ENCODE measurements at places on chromosomes 7 and 10.
A peak's percentile ranks its signal among the peaks of the same experiment; 100 is the strongest.

GRCh38 chr7:99624484-99624883 is 7.7 kb downstream of the ZSCAN25 start:
- DNase-seq: no peak

DNA sequence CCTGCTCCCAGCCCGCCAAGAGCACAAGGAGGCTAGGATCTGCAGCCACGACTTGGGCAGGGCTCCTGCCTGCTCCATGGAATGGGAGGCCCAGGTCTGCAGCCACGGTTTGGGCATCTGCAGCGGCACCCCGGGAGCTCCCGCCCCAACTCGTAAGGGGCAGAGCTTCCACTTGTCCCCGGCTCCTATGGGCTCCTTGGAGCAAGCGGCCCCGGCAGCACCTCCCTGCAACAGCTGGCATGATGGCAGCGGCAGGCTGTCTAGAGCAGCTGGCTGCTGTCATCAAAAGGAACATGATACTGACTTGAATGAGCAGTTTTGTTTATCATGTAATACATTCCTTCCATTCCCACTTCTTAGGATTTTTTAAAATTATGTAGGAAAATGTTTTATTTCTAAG is 684.0 kb upstream of the FOXK1 start:
- DNase-seq: no peak

DNA sequence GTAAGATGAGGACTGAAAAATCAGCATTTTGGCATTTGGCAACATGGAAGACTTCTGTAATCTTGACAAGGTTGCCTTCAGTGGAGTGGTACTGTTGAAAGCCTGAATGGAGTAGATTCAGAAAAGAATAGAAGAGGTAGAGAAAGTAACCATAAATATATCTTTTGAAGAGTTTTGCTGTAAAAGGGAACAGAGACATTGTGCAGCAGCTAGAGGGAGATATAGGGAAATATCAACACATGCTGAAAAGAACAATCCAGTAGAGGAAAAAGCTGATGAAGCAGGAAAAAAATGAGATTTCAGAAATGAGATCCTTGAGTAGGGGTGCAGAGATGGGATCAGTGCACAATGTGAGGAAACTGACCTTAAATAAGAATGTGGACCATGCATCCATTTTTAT is 60.0 kb downstream of the RAPGEF5 start:
- no peak for DNase-seq

DNA sequence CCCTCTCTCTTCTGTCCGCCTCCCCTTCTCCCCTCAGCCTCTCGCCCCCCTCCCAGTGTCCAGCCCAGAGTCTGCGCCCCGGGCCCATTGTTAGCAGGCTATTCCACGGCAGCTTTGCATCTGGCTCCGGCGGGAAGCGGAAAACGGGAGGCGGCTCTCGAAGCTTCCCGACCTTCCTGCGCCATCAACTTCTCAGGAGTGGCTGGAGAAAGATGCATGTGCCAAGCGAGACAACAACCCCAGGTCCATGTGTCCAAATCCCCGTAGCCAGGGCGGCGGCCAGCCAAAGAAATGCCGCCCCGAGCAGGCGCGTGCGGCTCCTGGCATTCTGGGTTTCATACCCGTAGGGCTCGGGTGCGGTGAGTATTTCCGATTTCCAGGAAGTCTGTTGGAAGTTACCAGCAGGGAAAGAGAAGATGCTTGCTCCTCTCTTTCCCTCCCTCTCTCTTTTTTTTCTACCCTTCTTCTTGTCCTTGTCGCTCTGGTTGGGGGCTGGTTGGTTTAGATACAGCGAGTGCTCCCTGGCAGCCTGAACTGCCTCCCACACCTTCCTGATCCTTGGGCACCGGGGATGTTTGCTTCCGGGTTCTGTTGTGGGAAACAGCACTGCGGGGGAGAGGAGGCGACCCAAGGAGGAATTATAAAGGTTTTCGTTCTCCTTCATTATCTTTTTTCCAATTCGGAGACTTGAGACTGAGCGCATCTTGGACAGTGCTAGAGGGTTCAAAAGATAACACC is 1.2 kb upstream of the HOXA2 start:
- no peak for DNase-seq

DNA sequence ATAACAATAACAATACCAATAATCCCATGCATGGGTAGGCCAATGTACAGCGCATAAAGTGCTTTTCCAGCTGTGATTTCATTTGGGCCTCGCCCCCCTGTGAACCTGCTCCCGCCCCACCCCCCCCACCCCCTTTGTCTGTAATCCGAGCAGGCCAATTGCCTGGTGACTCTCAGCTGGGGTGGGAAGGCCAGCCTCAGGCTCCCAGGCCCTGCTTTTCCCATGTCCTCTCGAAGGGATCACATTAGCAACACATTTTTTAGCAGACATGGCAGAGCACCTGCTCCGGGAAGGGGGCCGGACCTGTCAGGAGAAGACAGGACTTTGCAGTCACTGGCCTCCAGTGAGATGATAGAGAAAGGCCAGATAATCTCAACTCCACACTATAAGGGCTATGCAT is 439.3 kb downstream of the RPS24 start:
- no peak for DNase-seq

GRCh38 chr7:113936982-113937381 is 18.2 kb upstream of the PPP1R3A start:
- DNase-seq: no peak

- no peak for DNase-seq
Measured at GRCh38 chr7:120951309-120951699, 727 bp downstream of the ING3 start.

GRCh38 chr7:71705901-71706596 is 574.1 kb downstream of the GALNT17 start:
- DNase-seq: no peak

- no peak for DNase-seq
Measured at GRCh38 chr10:60042262-60042661, 135.9 kb upstream of the CCDC6 start.

GRCh38 chr7:38656968-38657367 is 25.8 kb upstream of the AMPH start:
- no peak for DNase-seq

- DNase-seq: no peak
Measured at GRCh38 chr10:3828404-3829155, 43.6 kb upstream of the KLF6 start.

DNA sequence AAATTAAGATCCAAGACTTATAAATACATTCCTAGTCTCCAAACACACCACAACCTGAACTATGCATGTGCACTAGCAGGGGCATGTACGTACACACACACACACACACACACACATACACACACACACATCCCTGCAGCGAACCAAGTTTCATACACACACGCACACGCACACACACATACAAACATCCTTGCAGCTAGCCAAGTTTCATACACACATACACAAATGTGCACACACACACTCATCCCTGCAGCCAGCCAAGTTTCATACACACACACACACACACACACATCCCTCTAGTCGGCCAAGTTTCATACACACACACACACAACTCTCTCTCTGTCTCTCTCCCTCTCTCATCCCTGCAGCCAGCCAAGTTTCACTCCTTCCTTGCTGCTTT is 82.7 kb upstream of the WIPF3 start:
- DNase-seq: peak; percentile 26

- no peak for DNase-seq
Measured at GRCh38 chr10:79442171-79443040, 3.0 kb downstream of the ZCCHC24 start.

DNA sequence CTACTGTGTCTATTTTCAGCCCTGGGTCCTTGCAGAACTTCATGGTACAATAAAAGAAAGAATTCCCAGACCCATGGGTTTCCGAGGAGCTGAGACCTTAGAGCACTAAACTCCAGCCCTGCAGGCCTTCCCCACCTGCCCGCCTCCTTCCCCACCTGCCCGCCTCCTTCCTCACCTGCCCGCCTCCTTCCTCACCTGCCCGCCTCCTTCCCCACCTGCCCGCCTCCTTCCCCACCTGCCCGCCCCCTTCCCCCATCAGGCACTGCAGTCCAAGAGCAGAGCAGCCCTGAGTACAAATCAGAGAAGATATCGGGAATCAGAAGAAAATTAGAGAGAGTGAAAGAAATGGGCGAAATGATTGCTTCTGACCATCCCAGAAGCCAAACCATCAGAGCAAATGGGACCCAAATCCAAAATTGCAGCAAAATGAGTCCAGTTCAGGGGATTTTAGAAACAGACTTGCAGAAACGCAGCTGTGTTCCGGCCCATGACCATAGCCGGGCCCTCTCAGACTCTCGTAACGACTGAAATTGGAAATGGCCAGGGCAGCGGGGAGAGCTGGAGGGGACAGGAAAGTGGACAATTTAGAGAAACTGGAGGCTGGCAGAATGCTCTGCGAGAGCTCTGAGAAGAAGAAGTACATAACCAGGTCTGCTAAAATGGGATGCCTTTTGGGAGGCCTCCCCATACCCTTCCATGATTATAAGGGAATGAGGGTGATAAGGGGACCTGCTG is 568.4 kb downstream of the TCERG1L start:
- no peak for DNase-seq

- DNase-seq: no peak
Measured at GRCh38 chr7:100855515-100855914, 3.0 kb downstream of the SLC12A9 start.

GRCh38 chr10:45471059-45471458 is 97.0 kb downstream of the ALOX5 start:
- no peak for DNase-seq

DNA sequence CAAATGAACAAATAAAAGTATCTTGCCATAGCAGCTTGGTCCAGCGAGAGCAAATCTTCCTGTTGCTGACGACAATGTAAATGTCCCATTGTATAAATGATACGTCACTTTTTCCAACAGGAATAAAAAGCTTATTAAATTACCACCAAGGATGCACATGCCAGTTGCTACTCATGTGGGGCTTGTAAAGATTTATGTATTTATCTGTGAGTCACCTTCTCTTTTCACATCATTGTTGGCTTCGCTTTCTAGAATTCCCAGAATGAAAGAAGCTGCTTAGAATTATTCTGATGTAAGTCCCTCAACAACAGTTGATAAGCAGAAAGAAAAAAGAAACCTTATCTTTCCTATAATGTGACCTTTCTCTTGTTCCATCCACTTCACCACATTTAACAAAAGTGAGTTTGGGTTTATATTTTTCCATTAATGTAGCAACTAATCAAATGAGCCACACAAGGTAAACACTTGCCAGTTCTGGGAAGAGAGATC is 22.4 kb downstream of the DNAJC12 start:
- DNase-seq: no peak

DNA sequence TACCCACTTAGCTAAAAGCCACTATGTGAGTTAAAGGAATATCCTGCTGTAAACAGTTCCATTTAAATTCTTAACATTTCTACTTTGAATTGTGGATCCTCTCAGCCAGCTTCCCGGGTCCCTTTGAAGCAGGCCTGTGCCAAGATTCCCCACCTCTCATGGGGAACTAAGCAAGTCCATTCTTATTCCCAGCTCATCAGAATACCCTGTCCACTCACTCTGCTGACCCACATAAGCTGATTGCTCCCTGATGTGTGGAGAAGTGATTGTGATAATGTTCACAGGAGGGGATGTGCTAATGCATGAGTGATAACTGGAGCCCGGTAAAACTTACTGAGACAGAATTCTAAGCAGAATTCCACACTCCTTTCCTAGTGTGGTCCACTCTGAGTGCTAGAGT is 709.7 kb downstream of the CNTNAP2 start:
- DNase-seq: no peak

GRCh38 chr10:44761076-44761475 is 150.1 kb upstream of the TMEM72 start:
- no peak for DNase-seq

GRCh38 chr7:1927937-1928644 is 258.0 kb downstream of the ELFN1 start:
- no peak for DNase-seq

- DNase-seq: no peak
Measured at GRCh38 chr7:19119372-19119771, 1.9 kb upstream of the TWIST1 start.

- DNase-seq: no peak
Measured at GRCh38 chr10:130387936-130388580, 251.9 kb downstream of the GLRX3 start.

GRCh38 chr10:74453169-74453568 is 302.1 kb downstream of the ADK start:
- DNase-seq: no peak

- DNase-seq: no peak
Measured at GRCh38 chr7:25122373-25122772, 2.7 kb downstream of the CYCS start.

DNA sequence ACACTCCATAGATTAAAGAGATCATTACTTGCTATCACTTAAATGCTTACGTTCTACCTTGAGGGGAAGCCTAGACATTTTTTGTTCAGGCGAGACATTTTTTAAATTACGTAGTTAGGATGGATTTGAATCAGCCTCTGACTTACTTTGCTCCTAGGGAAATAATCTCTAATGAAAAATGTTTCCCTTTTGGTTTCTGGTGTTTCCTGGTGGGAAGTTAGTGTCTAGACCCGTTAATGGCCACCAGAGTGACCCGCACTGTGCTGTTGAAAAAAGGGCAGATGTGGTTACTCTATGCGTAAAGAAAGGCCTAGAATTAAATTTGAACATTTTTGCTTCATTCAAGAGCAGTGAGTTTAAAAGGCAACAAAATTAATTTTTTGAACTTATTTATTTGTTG is 3.8 kb downstream of the ZNF365 start:
- DNase-seq: no peak

GRCh38 chr10:33441561-33441960 is 107.1 kb upstream of the NRP1 start:
- no peak for DNase-seq

- DNase-seq: no peak
Measured at GRCh38 chr7:102287111-102287980, 678 bp downstream of the SH2B2 start.

- no peak for DNase-seq
Measured at GRCh38 chr7:124813994-124814798, 48.6 kb upstream of the GPR37 start.

GRCh38 chr7:118731854-118732253 is 507.4 kb downstream of the ANKRD7 start:
- DNase-seq: no peak

DNA sequence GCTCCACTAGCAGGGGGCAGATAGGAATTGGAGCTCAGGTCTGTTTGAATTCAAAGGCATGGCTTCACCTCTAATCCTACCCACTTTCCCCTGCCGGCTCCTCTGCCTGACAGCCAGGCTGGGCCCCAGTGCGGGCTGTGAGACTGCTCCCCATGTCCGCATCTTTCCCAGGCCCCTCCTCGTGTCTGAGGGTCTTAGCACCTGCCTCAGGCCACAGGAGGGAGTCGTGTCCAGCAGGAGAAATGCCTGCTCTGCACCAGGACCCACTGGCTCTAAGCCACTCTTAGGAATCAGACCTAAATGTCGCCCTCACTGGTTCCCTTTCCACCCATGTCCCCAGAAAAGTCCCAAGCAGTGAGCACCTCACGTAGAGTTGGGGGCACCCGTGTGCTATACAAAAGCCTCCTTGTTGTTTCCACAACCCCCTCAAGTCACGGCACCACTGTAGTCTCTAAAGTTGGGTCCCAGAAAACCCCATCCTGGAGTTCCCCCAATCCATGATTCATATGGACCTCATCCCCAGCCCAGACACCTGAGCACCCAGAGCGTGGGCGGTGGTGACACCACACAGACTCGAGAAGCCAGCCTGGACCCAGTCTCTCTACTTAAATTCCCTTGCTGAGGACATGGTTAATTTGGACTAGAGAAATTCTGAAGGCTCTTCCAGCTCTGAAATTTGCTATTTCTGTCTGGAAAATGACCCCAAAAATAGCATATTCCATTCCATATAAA is 466.4 kb upstream of the ZMIZ1 start:
- DNase-seq: no peak

GRCh38 chr10:77636282-77636966 is 1.2 kb downstream of the KCNMA1 start:
- no peak for DNase-seq
